Stimulated activated CD4-positive, alpha-beta T cell treated with anti-CD3 and anti-CD28 coated beads, Interleukin-15, amount 100 ng/mL, for 1 hour (primary cell): ENCODE measurements at places on chromosomes 12 and 14.
A peak's percentile ranks its signal among the peaks of the same experiment; 100 is the strongest.

DNA sequence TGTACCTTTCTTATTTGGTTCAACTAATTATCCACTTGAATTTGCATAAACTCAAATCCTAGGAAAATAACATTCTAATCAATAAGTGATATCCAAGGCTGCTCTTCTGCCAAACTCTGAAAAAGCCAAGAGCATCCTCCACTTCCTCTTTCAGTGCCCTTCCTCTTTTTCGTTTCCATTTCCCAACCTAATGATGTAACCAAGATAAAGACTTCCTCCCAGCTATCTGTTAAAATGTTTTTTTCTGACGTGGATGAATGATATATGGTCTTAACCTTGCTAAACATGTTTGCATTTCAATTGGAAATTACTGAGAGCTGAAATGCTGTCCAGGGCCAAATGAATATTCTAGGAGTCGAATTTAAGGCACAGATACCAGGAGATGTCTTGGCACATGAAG is 459.5 kb upstream of the PDE3A start:
- no peak for DNase-seq

- DNase-seq: no peak
Observed at GRCh38 chr12:98513379-98514322, 1.7 kb upstream of the TMPO start.

DNA sequence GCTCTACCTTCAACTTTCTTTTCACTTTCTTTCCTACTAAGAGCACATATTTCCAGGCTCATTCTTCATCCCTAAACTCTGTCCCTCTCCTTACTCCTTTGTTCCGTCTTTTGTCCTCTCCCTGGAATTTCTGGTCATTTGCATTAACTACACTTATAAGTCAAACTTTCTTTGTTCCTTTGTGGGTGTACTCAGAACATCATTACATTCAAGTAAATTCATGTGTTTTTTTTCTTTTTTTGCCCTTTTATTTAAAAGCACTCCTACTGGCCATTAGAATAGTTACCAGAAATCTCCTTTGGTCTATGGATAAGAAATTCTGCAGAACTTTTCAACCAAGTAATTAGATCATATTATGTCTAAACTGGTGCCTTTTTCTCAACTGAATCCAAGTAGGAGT is 802.6 kb downstream of the DIO2 start:
- no peak for DNase-seq

- no peak for DNase-seq
Observed at GRCh38 chr12:116370004-116370404, 92.5 kb upstream of the MED13L start.

- no peak for DNase-seq
Observed at GRCh38 chr14:50741567-50741966, 73.5 kb upstream of the SAV1 start.

DNA sequence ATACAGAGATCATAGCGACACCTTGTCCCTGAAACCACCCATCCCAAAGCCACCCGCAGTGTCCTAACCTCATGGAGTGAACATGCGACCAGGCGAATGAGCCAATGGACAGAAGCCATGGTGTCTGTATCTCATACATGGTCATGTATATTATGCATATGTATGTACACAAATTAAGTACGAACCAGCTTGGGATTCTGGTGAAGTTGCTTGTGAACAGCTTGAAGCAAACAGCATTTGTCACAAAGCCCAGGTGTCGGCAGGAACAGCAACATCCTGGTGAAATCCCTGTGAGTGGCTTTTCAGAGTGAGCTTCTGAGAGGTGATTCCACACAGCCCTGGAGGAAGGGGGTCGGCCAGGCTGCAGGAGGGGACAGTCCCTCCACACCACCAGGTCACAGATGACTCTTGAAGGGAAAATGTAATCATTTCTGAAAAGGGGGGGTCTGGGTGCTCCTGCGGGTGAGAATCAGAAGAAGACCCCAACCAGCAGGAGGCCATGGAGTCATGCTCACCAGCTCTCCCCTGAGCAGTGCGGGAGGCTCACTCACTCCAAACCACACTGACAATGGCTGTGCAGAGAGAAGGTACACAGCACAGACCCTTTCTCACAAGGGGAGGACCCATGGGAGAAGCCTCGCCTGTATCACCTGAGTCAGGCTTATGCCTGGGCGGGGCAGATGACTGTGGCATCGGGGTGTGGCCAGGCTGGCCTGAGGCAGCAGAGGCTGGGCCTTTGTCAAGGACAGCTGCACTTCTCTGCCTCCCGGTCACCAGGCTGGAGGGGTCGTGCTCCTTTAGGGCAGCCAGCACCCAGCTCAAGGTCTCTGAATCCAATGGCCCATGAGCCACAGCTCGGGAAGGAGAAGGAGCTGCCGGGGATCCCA is 14.3 kb downstream of the CHGA start:
- DNase-seq: no peak

DNA sequence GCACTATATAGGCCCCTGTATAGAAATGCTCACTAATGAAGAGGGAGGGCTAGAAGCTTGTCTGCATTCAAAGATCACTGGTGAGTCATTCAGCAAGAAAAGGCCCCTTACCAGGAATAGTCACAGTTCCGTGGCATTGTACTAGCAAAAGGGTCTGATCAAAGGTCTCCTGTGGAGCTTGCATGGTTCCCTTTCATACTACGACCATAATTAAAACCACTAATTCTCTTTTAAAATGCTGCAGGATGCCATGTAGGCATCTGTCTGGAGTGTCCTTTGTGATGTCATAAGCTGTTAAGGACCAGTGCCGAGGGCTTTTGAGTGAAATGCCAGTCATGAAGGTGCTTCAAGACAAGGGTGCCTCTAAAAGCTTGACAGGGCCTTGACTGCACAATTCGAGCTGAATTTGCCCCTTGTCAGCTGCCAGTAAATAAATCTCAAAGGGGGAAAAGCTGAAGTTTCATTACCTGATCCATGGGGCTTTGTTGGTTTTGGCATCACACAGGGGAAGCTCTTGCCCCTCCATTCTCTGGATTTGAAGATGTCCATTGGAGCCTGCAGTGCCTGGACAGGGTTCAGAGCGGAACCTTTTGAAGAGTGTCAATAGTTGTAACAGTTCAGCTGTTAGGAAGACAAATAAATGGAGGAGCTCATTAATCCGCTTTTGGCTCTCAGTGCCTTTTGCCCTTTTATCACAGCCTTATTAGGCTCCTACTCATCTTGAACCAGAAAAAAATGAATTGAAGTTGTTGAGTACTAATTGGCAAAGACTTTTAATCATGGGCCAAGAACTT is 69.1 kb downstream of the TMEM260 start:
- DNase-seq: no peak

GRCh38 chr12:123717350-123717749 is 5.2 kb downstream of the ATP6V0A2 start:
- DNase-seq: no peak

- no peak for DNase-seq
Observed at GRCh38 chr12:132354982-132355680, 25.7 kb upstream of the GALNT9 start.

GRCh38 chr14:89773644-89774316 is 180.8 kb downstream of the EFCAB11 start:
- DNase-seq: peak; percentile 44
